ENCODE measurements at places on chromosomes 12 and 14.

- DNase-seq: no peak
Observed at GRCh38 chr14:29603696-29604095, 324.0 kb downstream of the PRKD1 start.

GRCh38 chr12:49580572-49581535 is 12.9 kb upstream of the MCRS1 start:
- DNase-seq: peak; percentile 84

DNA sequence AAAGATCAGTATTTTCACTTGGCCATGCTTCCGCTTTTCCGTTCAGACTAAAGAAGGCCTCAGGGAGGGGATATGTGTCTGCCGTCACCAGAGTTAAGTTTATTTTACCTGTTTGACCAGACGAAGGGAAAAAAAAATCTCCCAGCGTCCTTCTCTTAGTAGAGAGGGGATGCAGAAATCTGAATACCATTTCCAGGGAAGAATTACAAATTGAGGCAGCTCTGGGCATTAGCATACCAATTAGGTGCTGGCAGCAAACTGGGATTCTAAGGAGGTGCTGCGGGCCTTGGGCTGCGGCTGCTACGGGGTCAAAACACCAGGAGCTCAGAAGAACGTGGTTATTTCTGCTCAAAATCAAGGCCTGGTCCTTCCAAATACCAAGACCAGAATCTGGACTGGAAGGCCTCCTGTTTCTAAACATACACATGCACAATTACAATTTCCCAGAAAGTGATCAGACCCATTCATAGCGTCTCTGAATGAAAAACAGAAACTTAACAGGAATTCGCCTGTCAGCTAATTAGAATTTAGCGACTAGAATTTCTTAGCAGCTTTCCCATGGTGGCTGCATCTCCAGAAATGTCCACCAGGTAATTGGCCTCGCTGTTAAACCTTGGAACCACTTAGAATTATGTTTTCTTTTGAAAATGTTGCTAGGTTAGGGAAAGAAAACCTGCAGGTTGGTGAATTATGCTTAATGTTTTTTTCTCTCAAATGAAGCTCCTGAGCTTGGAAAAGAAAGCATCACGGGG is 617.0 kb downstream of the VRK1 start:
- DNase-seq: no peak

DNA sequence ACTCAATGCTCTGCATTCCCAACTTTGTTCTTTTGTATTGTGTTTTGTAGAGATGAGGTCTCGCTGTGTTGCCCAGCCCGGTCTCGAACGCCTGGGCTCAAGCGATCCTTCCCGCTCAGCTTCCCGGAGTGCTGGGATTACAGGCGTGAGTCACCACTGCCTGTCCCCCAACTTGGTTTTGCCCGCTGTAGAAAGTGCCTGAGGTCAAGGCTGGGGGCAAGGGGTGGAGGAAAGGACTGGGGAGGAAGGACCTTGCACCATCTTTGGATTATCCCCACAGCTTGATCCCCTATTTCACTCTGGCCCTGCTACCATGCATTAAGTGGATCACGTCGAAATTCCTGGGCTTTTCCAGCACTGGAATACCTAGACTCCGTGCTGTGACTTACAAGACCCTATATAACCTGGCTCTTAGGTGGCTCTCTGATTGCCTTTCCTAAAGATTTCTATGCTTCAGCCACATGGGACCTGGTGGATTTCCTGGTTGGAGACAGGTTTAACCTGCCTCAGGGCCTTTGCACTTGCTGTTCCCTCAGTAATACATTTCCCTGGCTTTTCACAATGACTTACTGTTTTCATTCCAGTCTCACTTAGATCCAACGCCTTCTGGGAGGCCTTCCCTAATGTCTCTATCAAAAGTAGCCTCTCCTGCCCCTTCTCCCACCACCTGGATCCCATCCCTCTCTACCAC is 608 bp upstream of the PIANP start:
- DNase-seq: no peak

- DNase-seq: no peak
Observed at GRCh38 chr14:74144789-74145188, 60.0 kb downstream of the LIN52 start.

- no peak for DNase-seq
Observed at GRCh38 chr12:18281941-18282340, 20.6 kb downstream of the PIK3C2G start.

- DNase-seq: no peak
Observed at GRCh38 chr14:56874375-56874774, 64.1 kb upstream of the OTX2 start.

GRCh38 chr14:101251812-101252442 is 309.4 kb upstream of the DIO3 start:
- no peak for DNase-seq

DNA sequence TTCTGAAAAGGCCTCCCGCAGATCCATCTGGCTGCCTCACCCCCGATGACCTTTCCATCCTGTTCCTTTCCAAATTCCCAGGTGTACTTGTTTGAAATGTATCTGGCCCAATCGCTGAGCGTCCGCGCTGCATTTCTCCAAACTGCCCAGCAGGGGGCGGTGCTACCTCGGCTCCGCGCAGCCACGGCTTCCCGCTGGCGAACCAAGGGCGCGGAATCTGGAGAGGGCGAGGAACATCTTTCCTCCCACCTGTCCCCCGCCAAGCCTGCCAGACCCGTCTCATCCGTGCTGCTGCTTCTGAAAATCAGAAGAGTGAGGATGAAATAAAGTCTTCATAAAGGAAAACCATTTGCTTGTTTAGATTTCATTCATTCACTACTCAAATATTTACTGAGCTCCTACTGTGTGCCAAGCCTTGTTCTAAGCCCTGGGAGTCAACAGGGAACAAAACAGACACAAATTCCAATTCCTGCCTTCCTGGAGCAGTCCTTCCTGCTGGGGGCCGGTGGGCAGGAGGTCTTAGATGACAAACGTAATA is 16.8 kb upstream of the MYL2 start:
- DNase-seq: peak; percentile 68

DNA sequence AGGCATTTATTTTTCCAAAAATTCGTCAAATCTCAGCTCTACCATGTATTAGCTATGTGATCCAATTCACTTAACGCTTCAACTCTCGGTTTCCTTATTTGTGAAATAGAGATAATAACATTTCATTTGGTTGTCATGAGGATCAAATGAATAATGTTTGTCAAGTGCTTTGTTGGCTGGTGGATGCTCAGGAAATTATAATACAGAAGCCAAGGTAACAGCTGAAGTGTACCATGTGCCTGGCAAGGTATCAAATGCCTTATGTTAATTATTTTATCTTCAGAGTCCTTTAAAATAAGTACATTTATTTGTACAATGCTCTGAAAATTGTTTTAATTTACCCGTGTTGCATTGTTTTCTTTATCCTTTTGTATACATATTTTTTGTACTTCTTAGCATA is 6.1 kb upstream of the PRKCH start:
- no peak for DNase-seq

DNA sequence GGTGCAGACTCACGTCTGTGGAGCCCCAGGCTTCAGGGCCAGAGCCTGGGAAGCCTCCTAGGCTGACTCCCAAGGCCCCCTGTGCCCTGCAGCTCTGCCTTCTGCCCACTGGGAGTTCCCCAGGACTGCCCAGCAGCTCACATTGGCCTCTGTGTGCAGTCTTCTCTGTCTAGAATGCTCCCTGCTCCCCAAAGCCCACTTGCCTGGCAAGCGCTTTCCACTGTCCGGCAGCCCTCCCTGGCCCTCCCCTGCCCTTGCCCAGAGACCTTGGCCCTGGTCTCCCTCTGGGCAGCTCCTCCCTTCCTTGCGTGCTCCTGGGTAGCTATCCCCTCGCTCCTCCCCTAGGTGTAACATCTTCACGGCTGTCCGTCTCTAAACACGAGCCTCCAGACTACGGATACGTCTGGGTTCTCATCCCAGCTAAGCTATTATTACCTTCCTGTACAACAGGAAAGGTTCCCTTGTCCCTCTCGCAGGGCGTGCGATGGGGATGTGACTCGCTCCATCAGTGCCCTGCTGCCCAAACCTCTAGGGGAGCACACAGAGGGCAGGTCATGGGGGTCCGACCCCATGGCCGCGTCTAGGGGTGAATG is 325.5 kb upstream of the RTL1 start:
- peak; percentile 18 for DNase-seq

- DNase-seq: no peak
Observed at GRCh38 chr12:132827763-132828703, 636 bp downstream of the GOLGA3 start.

- DNase-seq: no peak
Observed at GRCh38 chr14:29462772-29463171, 464.9 kb downstream of the PRKD1 start.

DNA sequence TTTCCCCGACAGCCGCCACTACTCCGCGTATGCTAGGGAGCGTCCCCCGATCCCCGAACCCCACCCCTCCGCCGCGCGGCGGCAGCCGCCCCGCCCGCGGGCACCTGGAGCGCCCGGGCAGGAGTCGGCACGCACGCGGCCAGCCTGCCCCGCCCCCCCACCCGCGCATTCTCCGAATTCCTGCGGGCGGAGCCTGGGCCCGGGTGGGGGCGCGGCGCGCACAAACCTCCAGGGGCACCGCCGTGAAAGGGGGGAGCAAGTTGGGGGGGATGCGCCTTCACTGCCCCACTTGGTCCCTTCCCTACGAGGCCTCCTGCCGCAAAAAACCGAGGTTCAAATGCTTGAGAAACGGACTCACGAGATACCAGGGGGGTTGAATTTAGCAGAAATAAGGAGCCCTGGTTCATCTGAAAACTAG is 1.7 kb downstream of the AJUBA start:
- peak; percentile 70 for DNase-seq

DNA sequence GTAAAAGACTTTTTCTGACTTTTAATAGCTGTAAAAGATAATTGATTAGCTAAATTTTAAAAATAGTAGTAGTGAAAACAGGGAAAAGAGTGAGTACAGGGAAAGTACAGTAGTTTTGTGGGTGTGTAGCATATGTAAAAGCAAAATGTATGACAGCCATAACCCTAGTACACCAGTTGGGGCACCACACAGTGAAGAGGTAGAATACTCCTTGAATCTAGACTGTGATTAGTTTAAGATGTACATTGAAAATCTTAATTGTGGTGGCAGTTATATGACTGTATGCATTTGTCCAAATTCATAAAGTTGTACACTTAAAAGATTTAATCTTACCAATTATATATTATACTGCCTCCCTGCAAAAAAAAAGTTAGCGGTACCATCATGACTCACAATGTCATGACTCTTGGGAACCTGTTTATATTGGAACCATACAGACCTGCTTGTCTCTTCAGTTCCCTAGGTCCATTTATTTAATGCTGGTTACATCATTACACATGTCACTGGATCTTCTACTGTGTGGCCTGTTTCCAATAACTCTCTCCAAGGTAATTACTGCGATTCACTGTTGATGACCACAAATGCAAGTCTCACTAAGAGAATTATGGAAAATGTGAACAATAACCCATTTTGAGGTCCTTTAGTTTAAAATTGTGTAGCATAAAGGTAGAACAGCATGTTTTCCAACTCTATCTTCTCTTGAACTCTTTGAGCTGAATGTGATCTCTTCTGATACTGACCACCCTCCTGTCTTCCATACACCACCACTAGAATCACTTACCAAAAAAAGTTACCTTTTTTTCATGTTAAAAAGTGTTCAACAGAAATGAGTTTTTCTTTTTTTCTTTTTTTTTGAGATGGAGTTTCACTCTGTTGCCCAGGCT is 264.2 kb upstream of the AMIGO2 start:
- no peak for DNase-seq

- DNase-seq: peak; percentile 32
Observed at GRCh38 chr12:96237035-96237434, 42.9 kb downstream of the ELK3 start.
